ENCODE measurements at places on chromosomes 3 and 15. TPM values are rescaled to one million over a fixed set of nuclear protein-coding genes. Genes with fewer than 3 reads are reported as not detected.

DNA sequence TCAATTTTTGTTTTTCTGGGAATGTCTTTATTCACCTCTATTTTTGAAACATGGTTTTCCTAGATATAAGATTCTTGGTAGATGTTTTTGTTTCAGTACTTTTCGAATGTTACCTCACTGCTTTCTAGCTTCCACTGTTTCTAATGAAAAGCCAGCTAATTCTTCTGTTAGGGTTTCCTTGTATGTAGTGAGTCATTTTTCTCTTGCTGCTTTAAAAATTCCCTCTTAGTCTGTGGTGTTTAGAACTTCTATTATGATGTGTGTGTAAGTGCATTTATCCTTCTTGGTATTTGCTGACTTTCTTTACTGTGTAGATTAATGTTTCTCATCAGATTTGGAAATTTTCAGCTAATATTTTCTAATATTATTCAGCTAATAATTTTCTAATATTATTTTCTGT is 151.1 kb upstream of the OSTN start:
- no peak for DNase-seq

DNA sequence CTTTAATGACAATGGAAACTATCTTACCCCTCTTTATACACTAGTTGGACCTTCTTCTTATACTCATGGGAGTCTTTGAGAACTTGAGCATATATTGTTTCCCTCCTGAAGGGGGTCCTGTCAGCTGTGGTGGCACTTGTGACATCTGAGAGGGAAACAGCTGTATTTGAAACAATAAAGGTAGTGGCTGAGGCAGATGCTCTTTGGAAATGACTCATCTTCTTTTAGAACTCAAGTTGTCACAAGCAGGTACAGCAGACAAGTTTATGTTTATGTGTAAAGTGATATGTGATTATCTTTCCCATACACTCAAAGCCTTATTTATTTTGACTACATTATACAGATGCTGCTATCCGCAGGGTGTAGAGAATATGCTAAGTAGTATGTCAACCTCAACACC is 220.0 kb upstream of the GRM7 start:
- DNase-seq = no peak

DNA sequence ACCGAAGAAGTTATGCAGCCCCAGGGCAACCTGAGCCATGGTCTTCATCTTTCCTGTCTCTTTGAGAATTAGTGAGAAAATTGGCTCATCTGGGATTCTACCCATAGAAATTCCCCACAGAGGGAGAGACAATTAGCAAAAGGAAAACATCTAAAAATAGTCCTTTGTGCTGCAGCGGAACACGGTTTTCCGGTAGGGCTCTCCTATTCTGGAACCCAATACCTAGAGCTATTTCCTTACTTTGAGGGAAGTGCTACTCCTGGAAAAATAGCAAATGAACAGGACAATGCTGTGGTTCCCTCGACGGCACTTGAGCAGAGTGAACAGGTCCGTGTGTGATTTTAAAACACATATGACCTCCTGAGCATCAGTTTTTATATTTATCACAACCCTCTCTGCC is 210.5 kb downstream of the FGF12 start:
- no peak for DNase-seq

DNA sequence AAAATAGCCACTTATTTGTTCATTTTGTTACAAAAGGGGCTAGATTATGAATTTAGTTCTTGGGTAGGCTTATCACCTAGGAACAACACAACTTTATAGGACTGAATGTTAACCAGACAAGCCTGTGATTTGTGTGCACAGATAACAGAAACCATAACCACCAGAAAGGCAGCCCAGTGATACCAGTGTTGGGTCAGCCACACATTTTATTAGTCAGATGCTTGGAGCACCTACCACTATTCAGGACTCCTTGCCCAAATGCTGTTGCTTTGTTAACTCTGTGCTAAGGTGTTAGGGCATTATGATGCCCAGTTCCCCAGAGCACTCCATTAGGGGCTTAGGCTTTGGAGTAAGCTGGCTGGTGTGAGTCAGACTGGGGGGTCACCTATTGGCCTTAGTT is 22.5 kb downstream of the PLCL2 start:
- no peak for DNase-seq

Gene PAQR5
- 1.6 TPM for total RNA-seq

Gene WWTR1
- 24.8 TPM for total RNA-seq

Gene PLCD1
- 36.9 TPM for total RNA-seq

Gene COLQ
- total RNA-seq = 0.61 TPM

Data from H9 (cell line).